ENCODE measurements at places on chromosomes 4 and X.

GRCh38 chr4:108889696-108890483 is 127.0 kb upstream of the ETNPPL start:
- DNase-seq: no peak

DNA sequence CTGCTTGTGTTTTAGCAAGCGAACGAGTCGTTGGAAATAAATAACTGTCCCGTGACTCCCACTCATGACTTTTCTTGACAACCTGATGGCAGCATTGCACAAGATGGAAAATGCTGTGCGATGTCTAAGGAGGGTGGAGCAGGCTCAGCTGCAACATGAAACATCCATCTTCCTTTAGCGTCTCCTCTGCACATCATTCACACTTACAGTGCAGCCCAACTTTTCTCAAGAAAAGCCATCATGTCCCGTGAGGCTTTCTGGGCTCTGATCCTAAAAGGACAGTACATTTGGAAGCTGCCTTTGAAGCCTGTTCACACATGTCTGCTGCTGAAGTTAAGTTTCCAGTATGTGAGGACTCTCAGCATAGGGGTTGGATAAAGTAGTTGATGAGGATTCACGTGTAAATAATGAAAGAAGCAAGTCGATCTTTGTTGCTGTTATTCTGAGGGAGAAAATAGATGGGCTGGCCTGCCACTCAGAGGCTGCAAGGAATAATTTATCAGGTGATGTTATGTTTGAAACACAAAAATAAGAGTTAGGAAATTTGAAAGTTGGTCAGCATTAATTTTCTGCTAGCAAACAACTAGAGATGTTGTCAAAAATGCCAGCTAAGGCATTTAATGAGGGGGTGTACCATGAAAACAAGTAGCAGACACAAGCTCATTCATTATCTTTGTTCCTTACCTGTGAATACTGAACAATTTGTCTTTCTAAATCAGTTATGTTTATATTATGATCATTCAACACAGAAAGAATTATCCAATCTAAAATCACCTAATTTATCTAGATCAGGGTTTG is 328.7 kb upstream of the ZFP42 start:
- DNase-seq: no peak

DNA sequence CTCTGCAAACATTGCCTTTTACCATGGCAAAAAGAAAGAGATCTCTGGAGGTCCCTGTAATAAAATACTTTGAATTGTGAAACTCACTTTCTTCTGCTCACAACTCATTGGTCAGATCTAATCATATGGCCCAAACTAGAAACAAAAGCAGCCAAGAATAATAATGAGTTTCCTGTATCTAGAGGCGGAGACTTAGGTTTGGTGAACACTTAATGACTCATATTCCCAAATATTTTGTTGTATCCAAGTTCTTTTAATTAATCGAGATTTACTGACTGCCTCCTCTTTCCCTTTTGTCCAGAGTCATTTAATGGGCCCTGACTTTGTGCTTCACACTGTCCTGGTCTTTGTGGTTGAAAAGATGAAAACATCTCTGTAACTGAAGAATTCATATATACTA is 190.6 kb downstream of the CCSER1 start:
- DNase-seq: no peak

DNA sequence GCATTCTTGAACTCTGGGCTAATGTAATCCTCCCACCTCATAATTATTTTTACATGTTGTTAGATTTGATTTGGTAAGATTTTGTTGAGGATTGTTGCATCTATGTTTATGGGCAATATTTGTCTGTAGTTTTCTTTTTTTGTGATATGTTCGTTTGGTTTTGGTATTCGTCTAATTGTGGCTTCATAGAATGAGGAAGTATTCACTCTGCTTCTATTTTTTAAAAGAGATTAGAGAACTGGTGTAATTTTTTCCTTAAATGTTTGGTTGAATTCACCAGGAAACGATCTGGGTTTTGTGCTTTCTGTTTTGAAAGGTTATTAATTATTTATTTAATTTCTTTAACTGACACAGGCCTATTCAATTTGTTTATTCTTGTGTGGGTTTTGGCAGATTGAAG is 161.2 kb upstream of the NUDT6 start:
- no peak for DNase-seq

DNA sequence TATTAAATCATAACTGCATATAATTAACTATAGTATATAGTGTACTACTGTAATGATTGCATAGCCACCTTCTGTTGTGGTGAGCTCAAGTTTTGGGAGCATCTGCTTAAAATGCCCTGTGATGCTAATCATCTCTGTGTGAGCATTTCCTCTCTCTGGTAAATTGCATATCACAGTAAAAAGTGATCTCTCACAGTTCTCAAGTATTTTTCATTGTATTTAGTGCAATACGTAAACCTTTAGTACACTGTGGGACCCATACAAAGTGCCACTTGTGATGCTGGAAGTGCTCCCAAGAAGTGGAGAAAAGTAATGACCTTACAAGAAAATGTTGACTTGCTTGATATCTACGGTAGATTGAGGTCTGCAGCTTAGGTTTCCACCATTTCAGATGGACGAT is 82.0 kb downstream of the WWC2 start:
- DNase-seq: no peak

All from NCI-H2081 treated with DMSO at 0.1 percent for 48 hours (cell line).